ENCODE measurements at places on chromosomes 16 and 17.

DNA sequence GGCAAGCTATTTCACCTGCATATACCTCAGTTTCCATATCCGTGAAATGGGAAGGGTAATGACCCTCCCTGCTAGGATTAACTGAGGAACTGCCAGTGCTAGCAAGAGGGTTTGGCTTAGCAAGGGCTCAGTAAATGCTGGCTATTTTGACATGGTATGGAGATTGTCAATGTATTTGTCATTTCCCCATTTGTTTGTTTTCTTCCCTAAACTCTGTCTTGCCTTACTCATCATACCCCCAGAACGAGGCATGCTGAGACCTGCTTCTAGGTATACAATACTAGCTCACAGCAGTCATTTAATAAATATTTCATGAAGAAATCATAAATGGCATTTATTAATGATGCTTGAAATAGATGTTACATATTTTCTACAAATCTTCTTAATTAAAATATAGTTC lies 124.0 kb downstream of the DYNLRB2 start:
- no peak for DNase-seq

- DNase-seq, result peak; percentile 33
Measured at GRCh38 chr16:46908540-46909372, 24.6 kb downstream of the GPT2 start.

DNA sequence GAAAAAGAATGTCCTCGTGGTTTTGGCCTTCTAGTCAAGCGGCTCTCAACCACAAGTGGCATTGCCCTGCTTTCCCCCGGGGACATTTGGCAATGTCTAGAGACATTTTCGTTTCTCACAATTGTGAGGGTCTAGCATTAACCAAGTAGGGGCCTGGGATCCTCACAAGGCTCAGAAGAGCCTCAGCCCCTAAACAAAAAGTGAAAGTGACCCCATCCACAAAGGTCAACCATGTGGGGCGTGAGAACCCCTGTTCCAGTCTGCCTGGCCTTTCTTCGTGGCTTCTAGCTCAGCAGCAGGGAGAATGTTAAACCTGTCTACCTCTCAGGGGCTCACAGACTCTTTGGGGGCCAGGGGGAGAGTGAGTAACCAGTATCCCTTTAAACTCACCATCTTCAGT lies 4.8 kb upstream of the RPL38 start:
- DNase-seq, result no peak

DNA sequence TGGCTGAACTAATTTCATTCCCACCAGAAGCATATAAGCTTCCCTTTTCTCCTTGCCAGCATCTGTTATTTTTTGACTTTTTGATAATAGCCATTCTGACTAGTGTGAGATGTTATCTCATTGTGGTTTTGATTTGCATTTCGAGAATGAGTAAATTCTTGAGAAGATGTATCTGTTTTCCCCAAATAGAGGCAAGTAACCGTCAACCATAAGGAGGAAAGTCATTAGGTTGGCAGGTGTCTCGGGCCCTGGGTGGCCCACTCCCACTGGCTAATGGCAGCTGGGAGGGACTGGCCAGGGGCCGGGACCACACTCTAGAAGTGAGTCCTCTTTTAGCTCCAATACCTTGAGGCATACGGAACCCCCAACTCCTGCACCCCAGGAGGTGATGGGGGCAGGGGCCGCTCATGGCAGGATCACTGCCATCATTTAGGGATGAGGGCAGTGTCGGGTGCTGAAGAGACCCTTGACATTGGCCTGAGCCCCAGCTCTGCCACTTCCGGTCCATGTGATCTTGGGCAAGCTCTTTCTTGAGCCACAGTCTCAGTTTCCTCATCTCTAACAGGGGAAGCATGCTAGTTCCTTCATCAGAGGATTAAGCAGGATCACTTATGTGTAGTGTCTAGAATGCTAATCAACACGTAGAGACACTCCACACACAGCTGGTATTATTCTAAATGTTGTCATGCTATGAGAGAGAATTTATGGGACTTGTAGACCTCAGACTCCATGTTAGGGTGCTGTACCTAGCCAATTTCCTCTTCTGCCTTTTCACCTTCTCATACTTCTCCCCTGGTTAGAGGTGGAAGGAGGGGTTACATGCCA lies 44.3 kb downstream of the RGS9 start:
- no peak for DNase-seq

- DNase-seq, result no peak
Measured at GRCh38 chr16:49757559-49758069, 98.3 kb downstream of the ZNF423 start.

DNA sequence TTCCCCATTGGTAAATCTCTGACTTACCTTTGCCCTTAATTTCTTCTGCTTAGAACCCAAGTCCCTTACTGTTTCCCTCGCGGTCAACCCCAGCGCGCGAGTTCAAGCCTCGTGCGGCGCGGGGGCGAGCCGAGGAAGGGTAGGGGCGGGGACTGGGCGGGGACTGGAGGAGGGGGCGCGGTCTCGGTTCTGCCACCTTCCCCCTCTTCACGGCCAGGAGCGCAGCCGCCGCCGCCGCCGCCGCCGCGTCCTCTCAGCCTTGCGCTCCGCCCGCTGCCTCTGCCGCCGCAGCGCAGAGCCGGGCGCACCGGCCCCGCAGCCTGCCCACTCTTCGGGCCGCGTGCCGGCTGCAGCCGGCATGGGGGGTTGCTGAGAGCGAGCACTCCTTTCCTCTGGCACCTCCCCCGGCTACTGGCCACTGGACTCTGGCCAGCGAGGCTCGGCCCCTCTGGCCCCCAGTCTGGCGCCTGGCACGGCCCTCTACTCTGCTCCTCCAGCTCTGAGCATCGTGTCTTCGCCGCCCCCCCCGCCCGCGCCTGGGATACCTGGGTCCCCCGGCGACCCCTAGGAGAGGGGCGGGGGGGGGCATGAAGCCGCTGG lies at the start of gene RAPGEFL1:
Gene RAPGEFL1, plus strand, starts transcription at position 196 of the 600 bp plus-strand sequence. Its CDS starts 392 bp downstream, at position 588.
- peak; percentile 72 for DNase-seq

- DNase-seq, result no peak
Measured at GRCh38 chr16:87185983-87186382, 131.2 kb downstream of the C16orf95 start.

Measured in stimulated activated CD8-positive, alpha-beta memory T cell treated with anti-CD3 and anti-CD28 coated beads, Interleukin-15, amount 100 ng/mL, for 1 hour (primary cell).